ENCODE measurements at places on chromosomes 1 and 21.

GRCh38 chr1:225534135-225534534, 106.3 kb upstream of the LBR start:
- no peak for DNase-seq

- DNase-seq, result peak; percentile 47
Measured at GRCh38 chr1:25608488-25609178, 8.0 kb upstream of the MAN1C1 start.

- DNase-seq, result no peak
Measured at GRCh38 chr1:33836911-33837310, 27.0 kb upstream of the HMGB4 start.

GRCh38 chr1:161017756-161018630, 3.0 kb downstream of the F11R start:
- no peak for DNase-seq

DNA sequence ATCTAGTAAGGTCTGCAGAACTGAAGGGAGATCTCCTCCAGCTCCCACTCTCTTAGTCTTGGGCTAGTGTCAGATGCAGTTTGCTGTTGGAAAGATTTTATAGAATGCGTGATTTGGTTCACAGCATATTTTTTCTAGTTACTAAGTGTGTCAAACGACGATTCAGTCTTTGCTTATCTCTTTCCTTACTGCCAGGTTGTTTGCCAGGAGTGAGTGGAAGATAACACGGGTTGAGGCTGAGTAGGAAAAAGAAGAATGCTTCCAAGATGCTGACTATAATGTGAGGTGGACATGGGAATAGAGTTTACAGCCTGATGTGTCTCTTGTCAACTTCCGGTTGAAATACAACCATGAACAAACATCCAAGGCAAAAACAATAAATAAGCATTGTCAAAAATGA, 141.4 kb downstream of the GDAP2 start:
- no peak for DNase-seq

DNA sequence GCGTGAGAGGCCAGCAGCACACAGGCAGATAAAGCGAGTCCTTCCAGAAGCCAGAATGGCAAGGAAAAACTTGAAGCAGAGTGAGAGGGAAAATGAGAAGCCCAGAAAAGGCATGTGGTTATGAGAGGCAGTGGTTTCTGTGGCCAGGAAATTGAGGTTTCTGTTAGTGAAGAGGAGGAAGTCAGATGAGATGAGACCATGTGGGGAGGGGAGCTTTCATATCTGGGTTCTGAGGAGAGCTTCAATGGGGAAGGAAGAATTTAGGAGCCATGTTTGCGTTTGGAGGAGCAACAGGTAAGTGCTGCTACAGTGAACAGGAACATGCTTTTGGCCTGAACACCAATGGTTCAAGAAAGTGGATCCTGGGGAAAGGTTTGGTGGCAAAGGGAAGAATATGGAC, 6.1 kb upstream of the CD1A start:
- DNase-seq, result no peak

- DNase-seq, result peak; percentile 88
Measured at GRCh38 chr1:235408503-235408960, 41.3 kb downstream of the TBCE start.

GRCh38 chr1:156627313-156627880, 8.2 kb downstream of the HAPLN2 start:
- DNase-seq, result peak; percentile 58

GRCh38 chr1:151006327-151007052, at the start of gene MINDY1:
MINDY1 (minus strand) TSS chr1:151006902; CDS start chr1:151002617, 4,285 bp downstream.
- DNase-seq, result peak; percentile 88

DNA sequence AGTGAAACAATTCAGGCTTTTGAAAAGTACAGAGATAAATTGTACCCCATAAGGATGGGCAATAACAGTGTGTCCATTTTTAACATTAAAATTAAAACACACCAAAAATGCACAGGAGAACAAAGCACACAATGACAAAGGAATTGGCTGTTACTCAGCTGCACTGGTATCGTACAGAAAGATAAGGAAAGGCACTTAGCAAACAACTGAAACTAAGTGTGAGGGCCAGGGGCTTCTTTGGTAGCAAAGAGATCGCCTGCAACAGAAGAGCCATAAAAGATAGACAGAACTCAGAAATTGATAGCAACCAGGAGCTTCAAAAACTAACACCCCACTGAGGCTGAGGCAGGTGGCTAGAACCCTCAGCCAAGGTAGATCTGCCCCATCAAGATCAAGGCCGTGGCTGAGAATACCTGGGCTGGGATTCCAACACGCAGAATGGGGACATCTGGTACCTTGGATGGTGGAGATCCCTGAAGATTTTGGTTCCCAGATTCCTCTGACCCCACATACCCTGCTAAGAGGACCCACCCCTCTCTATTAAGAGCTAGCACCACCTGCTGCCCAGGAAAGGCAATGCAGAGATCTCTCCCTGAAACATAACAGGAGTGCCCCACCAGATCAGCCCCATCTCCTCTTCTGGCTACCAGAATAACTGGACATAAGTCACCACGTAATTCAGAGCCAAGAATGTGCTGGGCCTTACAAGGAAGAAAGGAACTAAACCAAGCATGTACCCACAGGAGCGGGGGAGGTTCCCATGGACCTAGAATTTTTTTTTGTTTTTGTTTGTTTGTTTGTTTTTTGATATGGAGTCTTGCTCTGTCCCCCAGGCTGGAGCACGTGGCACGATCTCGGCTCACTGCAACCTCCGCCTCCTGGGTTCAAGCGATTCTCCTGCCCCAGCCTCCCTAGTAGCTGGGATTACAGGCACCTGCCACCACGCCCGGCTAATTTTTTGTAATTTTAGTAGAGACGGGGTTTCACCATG, 16.2 kb downstream of the PLEKHO1 start:
- peak; percentile 39 for DNase-seq

GRCh38 chr1:44576456-44577150, 97.7 kb downstream of the TMEM53 start:
- DNase-seq, result no peak

- DNase-seq, result no peak
Measured at GRCh38 chr1:183589874-183590243, 400 bp downstream of the NCF2 start.
